CD4-positive, alpha-beta T cell treated with Interleukin-21 for 1 hour (primary cell): ENCODE measurements at places on chromosomes 2 and 18.
A peak's percentile ranks its signal among the peaks of the same experiment; 100 is the strongest.

DNA sequence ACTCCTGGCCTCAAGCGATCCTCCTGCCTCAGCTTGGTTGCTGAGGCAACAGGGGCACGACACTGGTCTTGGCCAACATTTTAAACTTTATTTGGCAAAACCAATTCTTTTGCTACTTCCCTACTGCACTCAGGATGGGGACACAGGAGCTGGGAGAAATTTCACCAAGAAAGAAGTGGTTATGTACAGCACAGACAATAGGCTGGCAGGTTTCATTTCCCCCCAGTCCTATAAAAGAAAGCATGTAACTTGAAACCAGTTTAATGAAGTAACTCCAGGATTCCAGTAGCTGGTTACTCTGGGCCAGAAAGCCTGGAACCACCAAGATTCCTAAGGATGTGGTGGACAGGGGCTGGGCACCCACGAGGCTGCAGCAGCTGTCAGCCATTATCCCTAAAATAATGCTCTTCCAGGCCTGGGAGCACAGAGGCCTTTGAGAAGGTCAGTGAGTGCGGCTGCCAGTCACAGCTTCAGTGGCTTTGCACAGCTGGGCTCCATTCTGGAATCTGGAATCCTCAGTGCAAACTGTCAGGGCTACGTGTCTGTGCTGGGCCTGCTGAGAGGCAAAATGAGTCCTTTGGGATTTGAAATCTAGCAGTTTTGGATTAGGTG lies 142.3 kb upstream of the ITGA6 start:
- no peak for DNase-seq

DNA sequence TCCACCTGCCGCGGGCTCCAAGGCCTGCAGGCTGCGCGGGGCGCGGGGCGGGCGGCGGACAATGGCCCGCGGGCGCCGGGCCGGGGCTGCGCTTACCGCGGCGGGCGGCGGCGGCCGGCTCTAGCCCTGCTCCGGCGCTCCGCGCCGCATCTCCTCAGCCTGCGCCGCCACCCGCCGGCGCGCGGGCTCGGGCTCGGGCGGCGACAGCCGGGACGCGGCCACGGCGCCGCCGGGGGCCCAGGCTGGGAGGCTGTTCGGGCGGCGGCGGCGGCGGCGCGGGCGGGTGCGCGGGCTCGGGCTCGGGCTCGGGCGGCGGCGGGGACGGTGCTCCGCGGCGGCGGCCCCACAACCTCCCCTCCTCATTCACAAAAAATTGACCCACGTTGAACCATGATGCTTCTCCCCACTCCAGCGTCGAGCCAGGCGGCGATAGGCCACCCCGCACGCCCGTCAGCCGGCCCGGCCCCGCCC lies at the start of gene HDAC4:
TSS of gene HDAC4 (minus strand) at position 425 of the 471 bp plus-strand sequence. CDS start 48,321 bp downstream, outside the sequence.
- DNase-seq = no peak

- no peak for DNase-seq
These were observed 496.8 kb upstream of the ZEB2 start for GRCh38 chr2:145016711-145017110.

- no peak for DNase-seq
These were observed 146.0 kb upstream of the MAP3K20 start for GRCh38 chr2:172929644-172930043.

DNA sequence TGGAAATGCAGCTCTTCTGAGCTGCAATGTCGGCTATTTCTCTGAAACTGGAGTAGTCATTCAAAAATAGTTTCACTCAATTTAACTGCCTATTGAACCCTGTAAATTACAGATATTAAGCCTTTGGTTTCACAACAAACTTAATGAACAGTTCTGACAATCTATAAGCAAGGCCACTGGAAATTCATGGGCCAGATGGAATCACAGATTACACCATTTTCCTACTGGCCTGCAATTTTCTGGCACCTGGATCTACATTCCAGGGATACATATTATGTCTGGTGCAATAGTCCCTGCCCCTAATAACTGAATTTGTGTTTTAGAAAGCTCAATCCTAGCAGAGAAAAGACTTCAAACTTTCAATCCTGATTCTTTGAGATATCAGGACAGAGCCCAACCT lies 551.7 kb downstream of the RNF144A start:
- no peak for DNase-seq

GRCh38 chr18:5424903-5425664 lies 118.7 kb downstream of the EPB41L3 start:
- DNase-seq = peak; percentile 31

GRCh38 chr2:58664523-58665151 lies 423.5 kb upstream of the FANCL start:
- no peak for DNase-seq

DNA sequence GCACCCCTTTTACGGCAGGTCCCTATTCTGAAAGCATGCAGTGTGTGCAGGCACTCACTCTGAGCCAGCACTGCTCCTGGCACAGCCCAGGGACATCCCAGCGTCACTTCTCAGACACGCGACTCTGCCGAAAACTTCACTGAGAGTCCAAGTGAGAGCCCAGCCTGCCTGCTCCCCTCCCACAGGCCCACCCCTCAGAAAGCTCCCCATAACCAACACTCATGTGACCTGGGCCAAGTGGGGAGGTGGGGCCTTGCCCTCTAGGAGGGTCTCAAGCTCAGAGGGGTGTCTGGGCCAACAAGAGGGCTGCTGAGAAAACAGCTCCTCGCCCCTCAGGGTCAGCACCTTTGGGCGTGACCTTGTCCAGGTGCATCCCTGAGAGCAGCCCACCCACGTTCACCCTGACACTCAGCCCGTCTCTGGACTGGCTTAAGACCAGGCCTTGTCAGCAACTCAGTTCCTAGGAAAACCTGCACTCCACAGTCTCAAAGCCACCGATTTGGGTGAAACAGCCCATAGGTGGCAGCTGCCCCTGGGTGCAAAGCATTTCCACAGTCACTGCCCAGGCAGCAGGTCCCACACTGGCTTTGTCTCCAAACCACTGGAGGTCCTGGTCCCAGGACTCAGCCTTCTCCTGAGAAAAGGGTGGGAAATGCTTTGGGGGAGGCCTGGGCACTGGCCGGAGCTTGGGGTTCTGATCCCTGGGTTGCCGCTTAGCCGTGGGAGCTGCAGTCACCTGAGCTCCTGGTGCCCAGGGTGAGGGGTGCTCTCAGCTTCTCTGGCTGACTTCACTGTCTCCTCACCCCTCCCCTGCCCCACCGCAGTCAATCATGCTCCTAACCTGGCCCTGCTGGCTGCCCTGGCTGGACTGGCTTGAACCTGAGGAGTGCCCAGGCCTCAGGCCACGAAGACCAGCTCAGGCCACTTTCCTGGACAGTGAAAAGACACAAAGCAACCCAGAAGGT lies 209.6 kb downstream of the HDAC4 start:
- no peak for DNase-seq

DNA sequence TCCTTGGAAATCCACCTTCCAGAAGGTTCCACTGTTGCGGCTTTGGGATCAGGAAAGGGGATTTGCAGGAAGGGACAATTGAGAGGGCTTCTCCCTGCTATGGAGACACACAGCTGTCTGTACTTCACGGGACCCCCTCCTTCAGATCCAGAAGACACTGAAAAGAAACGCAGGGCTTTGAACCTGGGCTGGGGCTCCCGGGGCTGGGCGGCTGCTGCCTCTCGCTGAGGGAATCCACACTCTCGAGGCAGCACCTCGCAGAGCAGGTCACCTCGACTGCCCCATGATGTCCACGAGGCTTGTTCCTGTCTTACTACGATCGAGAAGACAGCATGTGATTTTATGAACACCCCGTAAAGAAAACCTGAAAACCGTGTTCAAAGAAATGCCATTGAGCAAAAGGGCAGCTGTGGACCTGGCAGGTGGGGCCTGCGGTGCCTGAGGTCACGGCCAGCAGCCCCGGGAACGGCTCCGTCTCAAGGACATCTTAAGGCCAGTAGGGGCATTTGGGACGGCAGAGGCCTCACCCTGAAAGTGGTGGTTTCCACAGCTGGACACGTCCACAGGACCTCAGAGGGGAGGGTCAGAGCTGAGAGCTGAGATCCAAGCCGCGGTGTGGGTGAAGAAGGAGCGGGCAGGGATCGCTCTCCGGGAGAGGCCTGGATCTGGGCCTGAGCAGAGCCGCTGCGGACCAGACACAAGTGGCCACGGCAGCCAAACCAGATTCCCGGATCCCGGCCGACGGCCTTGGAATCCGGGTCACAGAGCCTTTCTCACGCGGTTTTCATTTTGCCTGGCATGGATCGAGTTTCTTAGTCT lies 165.7 kb downstream of the RTP5 start:
- no peak for DNase-seq

- no peak for DNase-seq
These were observed 34.6 kb upstream of the C2orf15 start for GRCh38 chr2:99106913-99107312.

DNA sequence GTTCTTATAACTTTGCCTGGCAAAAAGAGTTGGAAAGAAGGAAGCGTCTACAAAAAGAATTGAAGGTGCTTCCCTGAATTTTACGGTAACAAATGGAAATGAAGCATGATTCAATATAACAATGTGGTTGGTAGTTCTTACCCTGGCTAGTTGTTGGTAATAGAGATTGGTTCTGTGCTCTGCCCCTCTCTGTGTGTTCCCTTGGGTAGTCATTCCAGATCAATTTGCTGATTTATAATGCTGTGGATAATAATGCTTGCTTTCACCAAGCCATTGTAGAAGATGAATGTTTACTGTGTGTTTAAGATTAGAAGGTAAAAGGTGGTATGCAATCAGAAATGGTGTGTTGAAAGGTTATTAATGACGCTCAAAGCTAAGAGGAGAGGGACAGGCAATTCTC lies 577.8 kb upstream of the NXPH2 start:
- no peak for DNase-seq

GRCh38 chr2:120195553-120195952 lies 27.6 kb downstream of the TMEM185B start:
- no peak for DNase-seq

GRCh38 chr18:51076503-51076902 lies 46.5 kb downstream of the SMAD4 start:
- DNase-seq = no peak

DNA sequence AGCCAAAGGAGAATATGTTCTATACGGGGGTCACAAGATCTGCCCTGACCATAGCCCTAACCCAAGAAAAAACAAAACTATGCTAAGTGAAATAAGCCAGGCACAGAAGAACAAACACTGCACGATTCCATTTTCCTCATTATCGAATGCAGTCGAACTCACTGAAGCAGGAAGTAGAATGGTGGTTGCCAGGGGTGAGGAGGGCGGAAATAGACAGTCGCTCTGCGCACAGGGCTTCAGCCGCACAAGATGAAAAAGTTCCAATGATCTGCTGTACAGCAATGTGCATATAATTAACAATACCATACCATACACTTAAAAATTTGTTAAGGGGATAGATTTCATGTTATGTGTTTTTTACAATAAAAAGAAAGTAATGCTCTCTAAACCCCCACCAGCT lies 257.7 kb downstream of the TXNL1 start:
- no peak for DNase-seq

GRCh38 chr2:146413086-146413610 lies 1431.7 kb upstream of the ACVR2A start:
- no peak for DNase-seq

- DNase-seq = no peak
These were observed 74.7 kb downstream of the SMAD7 start for GRCh38 chr18:48875942-48876511.

GRCh38 chr2:136305517-136306192 lies 187.7 kb upstream of the CXCR4 start:
- peak; percentile 52 for DNase-seq

DNA sequence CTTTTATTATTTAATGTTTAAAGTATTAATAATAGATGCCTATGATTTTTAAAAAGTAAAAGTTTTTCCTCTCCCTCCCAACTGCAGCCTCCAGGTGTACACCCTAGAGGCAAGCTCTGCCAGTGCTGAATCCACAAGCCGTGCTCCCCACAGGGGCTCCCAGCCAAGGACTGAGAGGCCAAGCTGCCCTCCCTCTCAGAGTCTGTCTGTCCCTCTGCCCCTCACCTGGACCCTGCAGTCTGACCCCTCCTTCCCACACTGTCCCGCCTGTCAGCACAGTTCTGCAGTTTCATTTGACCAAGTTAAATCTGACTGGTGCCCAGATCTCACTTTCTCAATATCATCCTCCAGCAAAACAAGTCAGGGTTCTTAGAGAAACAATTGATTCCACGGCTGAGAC lies 14.8 kb upstream of the PROC start:
- DNase-seq = no peak

DNA sequence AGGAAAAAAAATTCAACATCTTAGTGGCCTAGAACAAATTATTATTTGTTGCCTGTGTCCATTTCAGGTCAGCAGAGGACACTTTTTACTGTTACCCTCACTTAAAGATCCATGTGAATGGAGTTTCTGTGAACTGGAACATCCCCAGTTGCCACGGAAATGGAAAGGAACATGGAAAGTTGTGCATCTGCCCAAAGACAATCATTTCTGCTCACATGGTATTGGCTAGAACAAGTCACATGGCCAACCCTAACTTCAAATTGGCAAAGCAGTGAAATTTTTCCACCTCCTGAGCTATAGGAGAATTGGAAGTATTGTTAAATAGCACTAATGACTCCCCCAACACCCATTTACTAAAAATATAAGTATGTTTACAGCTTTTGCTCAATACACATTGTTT lies 71.2 kb upstream of the CCBE1 start:
- no peak for DNase-seq

DNA sequence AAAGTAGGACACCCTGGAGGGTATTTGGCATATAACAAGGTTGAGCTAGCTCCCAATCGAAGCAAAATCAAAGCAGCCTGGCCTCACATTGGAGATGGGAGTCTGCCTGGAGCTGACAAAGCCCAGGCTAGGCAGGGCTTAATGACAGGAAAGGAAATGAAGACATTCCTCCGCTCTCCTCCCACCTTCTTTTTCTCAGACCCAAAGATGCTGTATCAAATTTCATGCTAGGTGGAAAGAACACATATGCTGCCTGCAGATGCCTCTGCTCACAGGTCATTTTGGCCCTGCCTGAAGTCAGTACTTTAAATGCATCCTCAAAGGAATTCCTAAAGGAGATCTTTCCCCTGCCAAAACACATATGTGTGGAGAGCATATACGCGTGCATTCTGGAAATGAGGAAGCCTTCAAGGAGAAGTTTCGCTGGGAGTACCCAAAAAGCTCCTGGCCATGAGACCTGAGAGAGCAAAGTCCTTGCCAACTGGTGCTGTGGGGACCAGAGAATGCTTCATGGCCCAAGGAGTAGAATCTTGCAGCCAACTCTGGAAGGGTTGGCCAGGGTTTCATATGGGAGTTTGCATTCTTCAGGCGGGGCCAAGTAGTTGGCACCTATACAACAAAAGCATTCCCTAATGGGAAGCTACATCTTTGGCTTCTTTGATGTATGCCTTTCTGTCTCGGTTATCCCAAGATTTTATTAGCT lies 88.0 kb downstream of the AQP4 start:
- no peak for DNase-seq

DNA sequence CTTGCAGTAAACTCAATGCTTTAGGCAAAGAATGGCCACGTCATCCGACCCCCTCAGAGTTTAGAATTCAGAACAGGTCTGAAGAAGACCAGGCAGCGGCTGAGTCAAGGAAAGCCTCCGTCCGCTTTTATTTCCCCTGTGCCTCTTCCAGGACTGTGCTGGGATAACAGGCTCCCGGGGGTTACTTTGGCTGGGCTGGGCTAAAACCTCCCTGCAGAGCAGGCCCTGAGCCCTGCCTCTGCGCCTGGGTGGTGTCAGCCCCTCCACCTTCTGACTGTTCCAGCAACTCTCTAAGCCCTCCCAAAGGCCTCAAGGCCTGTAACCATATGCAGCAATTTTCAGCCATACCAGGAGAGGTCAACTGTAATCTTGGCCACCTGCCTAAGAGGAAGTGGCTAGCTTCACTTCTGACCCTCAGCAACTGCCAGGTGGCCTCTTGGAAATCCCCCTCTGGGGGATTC lies 166.5 kb downstream of the RPIA start:
- DNase-seq = no peak
